T follicular helper cell (primary cell): ENCODE measurements at places on chromosomes 16 and 17.

- no peak for DNase-seq
Observed at GRCh38 chr16:4494746-4495490, 18.7 kb downstream of the HMOX2 start.

- peak; percentile 43 for DNase-seq
Observed at GRCh38 chr17:2400474-2400866, 390 bp downstream of the MNT start.

DNA sequence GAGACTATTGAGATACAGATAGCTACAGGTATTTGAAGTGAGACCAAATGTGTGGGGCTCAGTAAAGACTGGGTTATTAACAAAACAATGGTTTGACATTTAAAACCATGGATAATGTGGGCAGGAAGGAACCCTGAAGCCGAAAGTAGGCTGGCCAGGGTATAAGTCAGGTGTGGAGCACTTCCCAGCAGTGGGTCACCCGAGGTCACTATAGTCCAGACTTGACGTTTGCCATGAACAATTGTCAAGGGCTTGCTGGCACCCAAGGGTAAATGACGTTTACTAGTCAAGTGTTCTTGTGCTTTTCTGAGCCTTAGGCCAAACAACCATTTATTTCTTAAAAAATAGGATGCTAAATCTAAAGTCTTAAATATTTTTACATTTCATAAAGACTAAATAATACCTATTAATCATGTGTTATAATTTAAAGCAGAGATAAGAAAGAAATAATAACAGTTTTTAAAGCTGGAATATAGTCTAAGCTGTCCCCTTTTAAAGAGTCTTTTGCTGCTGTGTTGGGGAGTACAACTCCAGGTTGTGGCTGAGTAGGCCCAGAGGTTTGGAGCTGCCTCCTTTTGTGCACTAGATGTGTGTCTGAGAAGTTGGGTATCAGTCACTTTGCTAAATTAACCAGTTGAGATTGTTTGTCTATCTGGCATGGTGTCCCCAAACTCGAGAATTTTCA, 15.7 kb downstream of the ALDH3A2 start:
- DNase-seq = no peak

DNA sequence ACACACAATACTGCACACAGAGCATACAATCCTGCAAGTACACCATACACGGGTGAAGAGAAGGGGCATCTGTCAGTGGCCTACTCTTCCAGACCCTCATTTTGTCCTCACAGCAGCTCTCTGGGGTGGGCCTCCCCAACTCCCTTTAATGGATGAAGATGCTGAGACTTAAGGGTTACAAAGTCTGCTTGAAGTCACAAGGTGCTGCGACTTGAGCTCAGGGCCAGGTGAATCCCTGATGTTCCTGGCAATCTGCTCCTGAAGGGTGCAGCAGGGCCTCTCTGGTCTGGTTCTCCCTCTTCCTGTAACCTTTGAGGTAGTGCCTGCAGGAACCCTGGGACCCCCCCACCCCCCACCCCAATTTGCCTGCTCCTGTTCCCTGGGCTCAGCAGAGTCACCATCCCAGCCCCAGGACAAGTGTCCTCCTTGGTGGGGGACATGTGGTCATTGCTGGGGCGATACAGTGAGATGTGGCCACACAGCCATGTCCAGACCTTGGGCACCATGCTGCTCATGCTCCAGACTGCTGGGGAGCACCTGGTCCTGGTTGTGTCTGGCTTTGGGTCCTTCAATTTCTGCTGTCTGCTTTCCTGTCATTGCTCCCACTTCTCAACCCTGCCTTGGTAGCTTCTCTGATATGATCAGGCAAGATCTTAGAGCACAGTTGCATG, 107.5 kb downstream of the METRNL start:
- no peak for DNase-seq

DNA sequence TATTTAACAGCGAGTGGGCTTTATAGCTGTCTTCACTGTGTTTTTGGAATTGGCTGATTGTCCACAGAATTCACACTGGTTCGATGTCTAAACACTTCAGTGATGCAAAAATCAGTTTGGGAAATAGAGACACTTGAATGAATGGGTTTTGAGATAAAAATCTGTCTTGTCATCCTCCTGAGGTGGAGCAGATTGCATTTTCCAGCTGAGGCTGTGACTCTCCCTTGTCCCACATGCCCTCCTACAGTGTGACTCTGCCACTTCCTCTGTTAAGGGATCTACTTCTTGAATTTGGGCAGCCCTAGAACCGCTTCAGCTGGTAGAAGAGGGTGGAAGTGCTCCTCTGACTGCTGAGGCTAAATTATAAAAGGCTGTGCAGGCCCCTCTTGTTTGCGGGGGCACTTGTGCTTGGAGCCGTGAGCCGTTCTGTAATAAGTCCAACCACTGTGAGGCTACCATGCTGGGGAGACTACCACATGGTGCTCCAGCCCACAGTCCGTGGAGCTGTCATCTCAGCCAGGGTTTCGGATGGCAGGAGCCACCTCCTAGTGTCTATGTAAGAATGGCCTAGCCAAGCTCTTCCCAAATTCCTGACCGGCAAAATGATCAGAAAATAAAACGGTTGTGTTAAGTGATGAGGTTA, 175.9 kb downstream of the SPECC1 start:
- DNase-seq = no peak

DNA sequence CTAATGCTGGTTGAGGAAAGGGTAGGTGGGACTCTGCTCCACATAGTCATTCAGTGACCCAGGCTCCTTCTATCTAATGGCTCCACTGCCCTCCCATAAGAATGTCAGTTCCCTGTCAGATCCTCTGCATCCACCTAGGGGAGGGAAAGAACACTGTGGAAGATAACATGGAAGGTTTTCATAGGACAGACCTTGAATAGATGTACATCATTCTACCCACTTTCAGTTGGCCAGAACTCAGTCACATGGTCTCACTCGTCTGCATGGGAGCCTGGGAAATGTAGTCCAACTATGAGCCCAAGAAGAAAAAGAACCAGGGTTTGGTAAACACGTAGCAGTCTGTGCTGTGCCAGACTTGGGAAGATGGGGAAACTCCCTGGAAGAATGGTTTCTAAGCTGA, 27.1 kb upstream of the SCNN1B start:
- no peak for DNase-seq

GRCh38 chr16:78179666-78180065, 80.2 kb downstream of the WWOX start:
- DNase-seq = no peak

GRCh38 chr16:69171325-69172084, 15.5 kb upstream of the SNTB2 start:
- DNase-seq = no peak

GRCh38 chr17:30093463-30094147, 23.0 kb upstream of the NSRP1 start:
- no peak for DNase-seq

GRCh38 chr17:40345161-40345993, 19.2 kb downstream of the GJD3 start:
- DNase-seq = no peak

GRCh38 chr17:75065562-75066151, 18.6 kb downstream of the KCTD2 start:
- DNase-seq = no peak

GRCh38 chr17:35519906-35520442, 17.5 kb downstream of the SLFN12L start:
- DNase-seq = no peak

DNA sequence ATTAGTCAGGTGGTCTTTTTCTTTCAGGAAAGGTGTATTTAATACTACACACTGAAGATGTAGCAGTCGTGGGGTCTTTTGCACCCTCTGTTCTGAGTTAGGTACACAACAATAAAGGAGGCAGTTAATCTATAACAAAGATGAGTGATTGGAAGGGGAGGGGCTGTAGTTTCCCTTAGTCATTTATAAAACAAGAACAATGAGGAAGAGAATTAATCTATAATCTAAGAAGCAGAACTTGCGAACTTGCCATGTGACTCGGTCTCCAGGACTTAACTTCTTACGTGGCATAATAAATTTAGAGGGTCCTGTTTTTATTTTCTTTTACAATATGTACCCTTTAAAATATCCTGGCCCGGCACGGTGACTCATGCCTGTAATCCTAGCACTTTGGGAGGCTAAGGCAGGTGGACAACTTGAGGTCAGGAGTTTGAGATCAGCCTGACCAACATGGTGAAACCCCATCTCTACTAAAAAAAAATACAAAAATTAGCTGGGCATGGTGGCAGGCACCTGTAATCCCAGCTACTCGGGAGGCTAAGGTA, 8.6 kb upstream of the APPBP2 start:
- no peak for DNase-seq

GRCh38 chr17:31843070-31843745, 15.8 kb downstream of the COPRS start:
- no peak for DNase-seq

GRCh38 chr16:59737274-59737673, 1003.2 kb upstream of the GOT2 start:
- DNase-seq = no peak

- DNase-seq = no peak
Observed at GRCh38 chr16:5706211-5706610, 608.6 kb upstream of the EEF2KMT start.

GRCh38 chr16:68408967-68409366, 39.3 kb downstream of the SMPD3 start:
- DNase-seq = no peak

- DNase-seq = no peak
Observed at GRCh38 chr16:65959983-65960382, 406.5 kb upstream of the CDH5 start.

GRCh38 chr17:74959826-74960515, 12.6 kb downstream of the HID1 start:
- DNase-seq = no peak

DNA sequence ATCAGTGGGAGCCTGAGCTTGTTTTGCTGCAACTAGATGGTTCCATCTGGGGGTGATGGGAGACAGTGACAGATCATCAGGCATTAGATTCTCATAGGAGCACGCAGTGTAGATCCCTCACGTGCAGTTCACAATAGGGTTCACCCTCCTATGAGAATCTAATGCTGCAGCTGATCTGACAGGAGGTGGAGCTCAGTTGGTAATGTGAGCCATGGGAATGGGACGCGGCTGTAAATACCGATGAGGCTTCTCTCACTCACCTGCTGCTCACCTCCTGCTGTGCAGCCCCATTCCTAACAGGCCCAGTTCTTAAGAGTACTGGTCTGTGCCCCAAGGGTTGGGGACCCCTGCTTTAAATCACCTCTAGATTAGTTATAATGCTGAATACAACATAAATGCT, 137.5 kb upstream of the PLEKHM1 start:
- DNase-seq = no peak

GRCh38 chr17:16814439-16814838, 124.4 kb downstream of the CCDC144A start:
- no peak for DNase-seq

- DNase-seq = no peak
Observed at GRCh38 chr16:13999895-14000425, 71.2 kb upstream of the MRTFB start.

- no peak for DNase-seq
Observed at GRCh38 chr17:41467561-41467960, 375 bp upstream of the KRT32 start.

DNA sequence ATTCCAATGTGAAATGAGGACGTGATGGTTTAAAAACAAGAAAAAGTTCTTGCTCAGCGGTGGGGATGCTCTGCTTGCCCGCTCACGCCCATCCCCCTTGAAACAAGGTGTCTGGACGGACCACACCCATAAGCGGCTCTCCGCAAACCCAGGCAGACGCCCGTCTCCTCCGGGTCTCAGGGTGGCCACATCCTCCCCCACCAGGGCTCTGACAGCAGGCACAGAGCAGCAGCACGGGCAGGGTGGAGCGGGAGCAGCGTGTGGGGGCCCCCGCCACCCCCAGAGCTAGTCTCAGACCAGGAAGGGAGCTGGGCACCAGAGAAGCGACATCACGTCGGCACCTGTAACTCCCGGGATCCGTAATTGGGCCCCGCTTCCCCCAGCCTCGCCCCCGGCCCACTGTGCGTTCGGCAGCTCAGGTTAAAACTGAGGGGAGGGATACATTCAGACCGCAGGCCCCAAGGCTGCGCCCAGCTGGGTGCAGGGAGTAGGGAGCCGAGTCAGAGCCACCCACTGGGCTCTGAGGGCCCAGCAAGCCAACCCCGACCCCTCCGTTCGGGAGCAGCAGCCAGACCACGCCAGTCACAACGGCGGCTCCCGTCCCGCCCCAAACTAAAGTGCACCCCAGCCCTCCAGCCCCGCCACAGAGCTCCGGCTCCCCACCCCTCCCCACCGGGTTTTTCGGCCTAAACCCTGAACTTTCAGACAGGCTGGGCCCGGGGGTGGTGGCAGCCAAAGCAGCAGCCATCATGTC, 22.0 kb downstream of the CLUH start:
- no peak for DNase-seq

- DNase-seq = no peak
Observed at GRCh38 chr16:79980650-79981521, 380.3 kb upstream of the MAF start.

DNA sequence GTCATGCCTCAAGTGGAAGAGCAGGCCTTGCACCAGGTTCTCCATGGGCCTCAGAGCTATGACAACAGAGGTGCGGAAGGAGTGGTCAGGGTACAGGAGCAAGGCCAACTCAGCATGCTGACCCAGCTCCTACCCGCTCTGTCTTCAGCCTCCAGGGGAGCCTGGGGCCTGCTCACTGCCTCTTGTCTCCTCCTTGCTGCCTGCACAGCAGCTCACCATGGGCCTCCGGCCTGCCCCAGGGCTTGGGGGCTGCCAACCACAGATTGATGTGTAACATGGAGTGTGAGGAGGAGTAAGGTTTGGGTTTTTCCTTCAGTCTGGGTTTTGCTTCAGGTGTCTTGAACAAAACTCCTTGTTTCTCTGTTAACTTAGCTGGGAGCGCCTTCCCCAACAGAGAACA, 62.1 kb downstream of the PLD6 start:
- no peak for DNase-seq

DNA sequence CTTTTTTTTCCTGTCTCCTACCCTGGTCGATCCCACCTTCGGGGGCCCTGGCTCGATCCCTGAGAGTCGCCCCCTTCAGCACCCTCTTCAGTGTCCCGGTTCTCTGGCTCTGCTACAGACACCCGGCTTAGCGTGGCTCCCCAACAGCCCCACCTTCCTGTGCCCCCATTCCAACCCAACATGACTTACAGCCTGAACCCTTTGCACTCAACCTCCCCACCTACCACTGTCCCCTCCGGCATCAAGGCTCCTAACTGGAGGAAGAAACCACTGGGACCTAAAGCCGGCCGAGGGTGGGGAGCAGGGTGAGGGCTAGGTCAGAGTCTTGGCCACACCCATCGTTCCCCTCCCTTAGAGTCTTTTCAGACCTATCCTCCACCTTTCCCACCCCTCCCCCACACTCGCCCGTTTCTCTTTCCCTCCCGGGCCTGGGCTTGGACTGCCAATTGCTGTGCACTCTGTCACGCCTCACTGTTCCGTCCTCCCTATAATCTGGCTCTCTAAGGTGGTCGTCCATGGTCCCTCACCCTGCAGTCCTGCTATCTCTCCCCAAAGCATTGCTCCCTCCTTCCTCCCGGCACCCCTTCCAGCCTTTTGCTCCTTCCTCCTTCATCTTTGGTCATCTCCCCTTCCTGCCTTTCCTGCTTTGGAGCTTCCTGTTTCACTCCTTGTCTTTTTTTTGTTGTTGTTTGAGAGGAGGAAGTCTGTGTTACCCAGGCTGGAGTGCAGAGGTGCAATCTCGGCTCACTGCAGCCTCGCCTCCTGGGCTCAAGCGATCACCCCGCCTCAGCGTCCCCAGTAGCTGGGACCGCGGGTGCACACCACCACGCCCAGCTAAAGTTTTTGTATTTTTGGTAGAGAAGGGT, 890 bp upstream of the CLDN7 start:
- DNase-seq = no peak

- DNase-seq = no peak
Observed at GRCh38 chr16:79328402-79329165, 272.0 kb downstream of the MAF start.

- no peak for DNase-seq
Observed at GRCh38 chr16:14419817-14420216, 210.2 kb downstream of the PARN start.

GRCh38 chr16:50542703-50543102, 5.5 kb upstream of the NKD1 start:
- no peak for DNase-seq
